Fibroblast of the aortic adventitia (primary cell): ENCODE measurements at places on chromosomes 11 and 22. TPM values are rescaled to one million over a fixed set of nuclear protein-coding genes. Genes with fewer than 3 reads are reported as not detected.

SLC22A12 gene
- total RNA-seq = not detected in 2 replicates

PTPRJ gene
- 6.6 and 11.0 TPM in 2 replicates for total RNA-seq

XKR3 gene
- total RNA-seq = 0.09 TPM in 1 of 2 replicates, not detected in the other

TCN2 gene
- 13.9 and 17.7 TPM in 2 replicates for total RNA-seq

C22orf31 gene
- not detected in 2 replicates for total RNA-seq

P2RX6 gene
- total RNA-seq = 0.63 and 5.9 TPM in 2 replicates

KCNC1 gene
- total RNA-seq = not detected in 2 replicates

MPPED1 gene
- total RNA-seq = not detected in 2 replicates

MIAT gene
- 0.72 and 2.0 TPM in 2 replicates for total RNA-seq

ZP1 gene
- total RNA-seq = not detected in 2 replicates

CEP126 gene
- 3.9 and 4.2 TPM in 2 replicates for total RNA-seq

EFCAB6 gene
- 2.5 and 2.7 TPM in 2 replicates for total RNA-seq

OR8H3 gene
- not detected in 2 replicates for total RNA-seq

PANX2 gene
- 0.90 TPM in 2 replicates for total RNA-seq

SLC37A4 gene
- 13.4 and 15.5 TPM in 2 replicates for total RNA-seq

OR51A7 gene
- not detected in 2 replicates for total RNA-seq

FIBIN gene
- 15.5 and 22.6 TPM in 2 replicates for total RNA-seq

PAAF1 gene
- 9.2 and 11.1 TPM in 2 replicates for total RNA-seq

BDNF gene
- total RNA-seq = 2.0 and 8.1 TPM in 2 replicates

YPEL1 gene
- total RNA-seq = 1.3 and 4.4 TPM in 2 replicates

TTC28 gene
- 37.5 and 55.8 TPM in 2 replicates for total RNA-seq

THOC5 gene
- 53.1 and 54.0 TPM in 2 replicates for total RNA-seq

SCUBE1 gene
- total RNA-seq = not detected in 2 replicates

RAB38 gene
- 0.41 and 1.2 TPM in 2 replicates for total RNA-seq

CYP2D6 gene
- not detected in 2 replicates for total RNA-seq

OR5P2 gene
- not detected in 2 replicates for total RNA-seq

DBX1 gene
- not detected in 2 replicates for total RNA-seq

TSGA10IP gene
- total RNA-seq = not detected in 2 replicates

MUC5B gene
- total RNA-seq = not detected in 2 replicates

MEI1 gene
- 0.27 TPM in 1 of 2 replicates, not detected in the other for total RNA-seq

TMEM191C gene
- 0.08 and 0.45 TPM in 2 replicates for total RNA-seq

MMP13 gene
- total RNA-seq = not detected in 2 replicates

SEPTIN3 gene
- 0.65 TPM in 1 of 2 replicates, not detected in the other for total RNA-seq

MS4A8 gene
- 0.49 TPM in 1 of 2 replicates, not detected in the other for total RNA-seq

SEC14L6 gene
- 0.09 TPM in 1 of 2 replicates, not detected in the other for total RNA-seq

RFPL1 gene
- total RNA-seq = not detected in 2 replicates

FOLR3 gene
- total RNA-seq = 0.90 TPM in 1 of 2 replicates, not detected in the other

MRPL49 gene
- total RNA-seq = 24.2 and 34.7 TPM in 2 replicates

PRR5L gene
- total RNA-seq = 0.54 and 20.8 TPM in 2 replicates

OR52E6 gene
- not detected in 2 replicates for total RNA-seq

KRTAP5-11 gene
- total RNA-seq = not detected in 2 replicates

TRPC6 gene
- 0.16 and 0.72 TPM in 2 replicates for total RNA-seq

PI4KA gene
- total RNA-seq = 34.8 and 49.9 TPM in 2 replicates

CCDC188 gene
- total RNA-seq = 0.45 TPM in 1 of 2 replicates, not detected in the other

PGA3 gene
- 0.18 TPM in 1 of 2 replicates, not detected in the other for total RNA-seq

OR8A1 gene
- not detected in 2 replicates for total RNA-seq

A4GALT gene
- 18.2 and 22.2 TPM in 2 replicates for total RNA-seq

AHNAK gene
- total RNA-seq = 737 and 1,851 TPM in 2 replicates

PDGFD gene
- 32.4 and 37.4 TPM in 2 replicates for total RNA-seq

MS4A12 gene
- total RNA-seq = not detected in 2 replicates

MOGAT2 gene
- total RNA-seq = not detected in 2 replicates

SNX32 gene
- 1.6 and 3.3 TPM in 2 replicates for total RNA-seq

RTL10 gene
- 5.9 and 10.8 TPM in 2 replicates for total RNA-seq

CHRM1 gene
- total RNA-seq = not detected in 2 replicates

TMPRSS5 gene
- total RNA-seq = 0.09 TPM in 1 of 2 replicates, not detected in the other

OR52H1 gene
- 0.41 and 0.81 TPM in 2 replicates for total RNA-seq

SERHL2 gene
- total RNA-seq = 2.0 and 2.2 TPM in 2 replicates
